NCI-H526 (cell line): ENCODE measurements at places on chromosomes 4 and X.

DNA sequence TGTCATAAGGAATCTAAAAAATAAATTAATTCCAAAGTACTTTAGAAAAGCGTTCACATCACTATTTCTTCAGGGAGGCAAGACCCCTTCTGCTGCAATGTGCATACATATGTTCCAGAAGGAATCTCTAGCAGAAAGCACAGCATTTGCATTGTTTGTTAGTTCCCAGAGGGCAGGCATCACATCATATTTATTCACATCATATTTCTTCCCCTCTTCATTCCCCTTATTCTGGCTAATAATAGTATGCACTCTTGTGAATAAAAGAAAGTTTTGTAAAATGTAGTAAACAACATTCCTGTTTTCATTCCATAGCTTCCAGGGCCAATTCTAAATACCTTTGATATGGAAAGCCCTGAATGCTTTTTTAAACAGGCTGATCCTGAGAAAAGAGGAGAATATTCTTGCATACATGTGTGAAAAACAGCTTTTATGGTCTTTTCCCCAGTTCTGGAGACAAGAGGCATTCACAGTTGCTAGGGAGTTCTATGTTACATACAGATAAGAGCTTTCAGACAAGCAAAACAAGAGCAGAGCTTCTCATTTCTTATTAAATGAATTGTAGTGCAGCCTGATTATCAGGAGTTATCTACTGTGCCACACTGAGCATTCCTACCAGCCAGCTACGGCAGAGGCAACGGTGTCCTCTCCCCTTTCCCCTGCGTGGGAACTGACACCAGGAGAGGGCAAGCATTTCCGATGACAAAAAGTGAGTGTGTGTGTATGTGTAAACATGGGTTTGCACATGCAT lies 15.2 kb downstream of the GATB start:
- DNase-seq = no peak

DNA sequence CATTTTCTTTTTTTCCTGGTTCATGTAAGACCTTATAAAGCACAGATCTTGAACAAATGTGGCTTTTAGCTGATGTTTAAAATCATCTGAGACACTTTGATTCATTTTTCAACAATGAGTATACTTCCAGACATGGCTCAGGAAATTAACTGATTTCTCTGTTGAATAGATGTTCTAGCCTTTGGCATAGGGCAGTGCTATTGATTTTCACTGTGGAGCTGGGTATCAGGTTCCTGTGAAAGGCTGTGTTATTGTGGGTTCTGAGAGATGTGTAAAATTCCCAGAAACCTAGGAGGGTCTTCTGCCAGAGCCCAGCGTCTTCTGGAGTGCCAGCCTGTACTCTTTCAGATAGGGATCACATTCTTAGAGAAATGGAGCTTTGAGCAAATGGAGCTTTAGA lies 278.9 kb downstream of the EPHA5 start:
- DNase-seq = no peak

DNA sequence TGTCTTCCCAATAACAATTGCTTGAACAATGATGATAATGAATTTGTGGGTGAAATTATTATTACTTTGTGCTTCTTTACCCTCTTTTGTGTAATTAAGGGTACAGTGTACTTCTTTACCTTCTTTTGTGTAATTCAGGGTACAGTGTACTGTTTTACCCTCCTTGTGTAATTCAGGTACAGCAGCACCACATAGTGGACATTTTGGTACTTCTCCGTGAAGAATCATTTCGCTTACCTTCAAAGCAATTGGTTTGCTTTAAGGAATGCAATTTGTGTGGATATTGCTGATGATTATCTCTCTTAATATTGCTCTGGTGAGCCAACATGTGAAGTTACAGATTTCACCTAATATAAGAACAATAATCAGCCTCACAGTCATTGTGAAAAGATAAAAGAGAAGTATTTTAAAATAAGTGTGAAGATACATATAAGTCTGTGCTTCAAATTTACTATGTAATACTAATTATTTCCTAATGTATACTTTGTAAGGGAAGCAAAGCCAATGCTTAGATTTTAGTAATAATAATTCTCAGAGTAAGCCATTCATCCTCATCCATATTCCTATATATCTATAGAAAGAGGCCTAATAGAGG lies 27.2 kb upstream of the SEC24B start:
- peak; percentile 28 for DNase-seq

GRCh38 chrX:118156953-118157608 lies 40.5 kb upstream of the KLHL13 start:
- no peak for DNase-seq

DNA sequence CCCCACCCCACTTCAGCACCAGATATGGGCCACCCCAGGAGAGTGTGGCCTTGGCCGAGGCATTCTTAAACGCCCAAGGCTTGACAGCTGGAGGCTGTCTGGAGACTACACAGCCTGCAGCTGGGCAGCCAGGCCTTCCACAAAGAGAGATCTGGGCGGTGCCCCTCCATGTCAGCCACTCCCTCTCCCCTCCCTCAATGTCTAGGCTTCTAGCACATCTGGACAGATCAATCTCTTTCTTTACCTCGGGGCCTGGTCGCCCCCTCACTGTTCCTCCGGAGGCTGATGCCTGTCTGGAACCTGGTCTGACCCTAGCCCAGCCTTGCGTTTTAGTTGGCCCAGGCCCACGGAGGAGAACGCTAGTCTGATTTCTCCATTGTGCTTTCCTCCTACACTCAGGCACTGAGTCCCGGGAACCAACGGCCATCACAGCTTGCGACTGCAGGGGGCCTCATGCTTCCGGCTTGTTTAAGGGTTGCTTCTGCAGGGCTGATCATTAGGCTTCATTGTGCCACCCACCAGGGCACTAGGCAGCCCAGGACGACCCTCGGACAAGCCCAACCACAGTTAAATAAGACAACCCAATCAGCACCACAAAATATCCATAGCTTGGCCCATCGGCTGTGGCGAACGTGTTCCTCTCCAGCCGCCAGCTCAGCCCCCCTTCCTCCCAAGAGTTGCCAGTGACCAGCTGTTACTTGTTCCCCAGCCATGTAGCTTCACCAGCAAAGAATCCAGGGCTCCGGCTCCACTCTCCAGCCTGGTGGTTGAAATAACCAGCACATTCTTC lies 200.6 kb downstream of the BCOR start:
- DNase-seq = no peak

- DNase-seq = peak; percentile 70
Measured at GRCh38 chrX:23694606-23695005, 27.3 kb downstream of the PRDX4 start.

- DNase-seq = no peak
Measured at GRCh38 chrX:24607616-24608015, 39.5 kb downstream of the PCYT1B start.

GRCh38 chr4:108965016-108965415 lies 202.2 kb upstream of the ETNPPL start:
- DNase-seq = peak; percentile 82

GRCh38 chr4:76991161-76991660 lies 41.7 kb downstream of the SEPTIN11 start:
- DNase-seq = no peak
